ENCODE measurements at places on chromosomes 4 and X.

GRCh38 chrX:135200297-135200696 lies 29.1 kb upstream of the CT55 start:
- no peak for DNase-seq

GRCh38 chr4:56531149-56531770 lies 25.7 kb downstream of the ARL9 start:
- DNase-seq, result no peak

DNA sequence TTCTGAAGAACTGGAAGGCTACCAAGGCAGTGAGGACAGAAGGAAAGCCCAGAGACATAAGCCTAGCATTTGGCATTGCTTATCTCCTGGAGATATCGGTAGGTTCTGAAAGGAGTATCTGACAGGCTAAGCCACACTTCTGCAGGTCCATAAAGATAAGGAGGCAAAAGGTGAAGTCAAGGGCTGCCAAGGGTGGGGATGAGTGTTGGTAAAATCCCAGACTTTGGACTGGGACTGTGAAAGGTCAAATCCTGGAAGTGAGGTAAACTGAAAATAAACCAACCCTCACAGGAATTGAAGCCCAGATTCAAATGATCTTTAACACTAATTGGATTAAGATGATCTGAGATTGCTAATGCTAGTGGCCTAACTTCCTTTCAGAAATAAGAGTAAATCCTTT lies 27.4 kb downstream of the GK start:
- DNase-seq, result no peak

DNA sequence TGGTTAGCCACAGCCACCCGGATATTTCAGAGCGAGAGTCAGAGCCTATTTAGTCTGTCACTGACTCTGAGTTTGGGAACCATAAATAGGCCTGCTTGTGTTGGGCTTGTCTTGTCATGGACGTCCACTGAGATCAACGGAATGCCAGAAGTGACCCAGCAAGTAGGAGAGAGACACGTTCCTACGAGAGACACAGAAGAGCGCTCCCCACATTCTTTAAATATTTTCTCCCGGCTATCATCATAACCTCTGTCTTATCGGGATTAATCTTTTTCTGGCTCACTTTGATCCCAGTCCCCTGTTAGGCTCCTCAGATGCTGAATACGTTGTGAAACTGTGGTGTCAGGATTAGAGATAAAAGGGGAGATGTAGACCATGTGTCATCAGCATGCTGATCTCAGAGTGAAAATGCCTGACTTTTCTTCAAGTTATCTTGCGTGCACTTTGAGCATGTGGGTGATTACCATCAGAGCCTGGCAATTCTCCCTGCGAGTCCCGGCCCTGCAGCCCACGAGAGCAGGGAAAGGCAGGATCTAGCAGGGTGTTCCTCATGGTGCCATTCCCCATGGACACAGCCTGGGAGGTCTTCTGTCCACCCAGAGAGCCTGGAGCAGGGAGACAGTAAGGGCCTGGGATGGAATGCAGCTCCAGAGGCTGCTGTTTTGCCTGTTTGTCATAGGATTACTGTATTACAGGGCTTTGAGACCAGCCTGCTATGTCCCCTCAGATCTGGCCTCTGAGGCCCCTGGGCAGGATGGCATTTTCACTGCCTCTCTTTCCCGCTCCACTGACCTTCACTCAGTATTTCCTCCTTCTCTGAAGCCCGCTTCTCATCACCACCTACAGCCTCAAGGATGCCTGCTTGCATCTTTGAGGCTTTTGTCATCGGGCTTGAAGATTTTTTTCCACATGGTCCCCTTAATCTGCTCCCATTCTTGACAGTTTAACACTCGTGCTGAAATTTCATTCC lies 2.8 kb upstream of the TENM3 start:
- DNase-seq, result peak; percentile 97

GRCh38 chrX:84737471-84737871 lies 235.2 kb upstream of the HDX start:
- DNase-seq, result no peak

DNA sequence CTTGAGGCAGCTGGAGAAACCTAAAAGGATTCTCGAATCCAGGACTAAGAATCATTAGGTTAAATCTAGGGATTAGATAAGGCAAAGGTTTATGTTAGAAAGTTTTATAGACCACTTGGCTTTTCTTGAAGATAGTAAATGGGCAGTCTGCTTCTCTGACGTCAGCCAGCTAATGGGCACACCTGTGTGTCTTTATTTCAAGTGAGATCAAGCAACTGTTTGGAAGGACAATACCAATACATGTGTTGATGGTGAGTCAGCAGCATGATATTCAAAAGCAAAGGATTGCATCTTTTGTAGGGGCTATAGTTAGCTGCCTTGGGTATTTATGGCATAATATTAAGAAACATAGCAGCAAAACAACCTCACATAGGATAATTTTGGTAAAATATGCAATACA lies 46.5 kb upstream of the GRPR start:
- DNase-seq, result no peak

DNA sequence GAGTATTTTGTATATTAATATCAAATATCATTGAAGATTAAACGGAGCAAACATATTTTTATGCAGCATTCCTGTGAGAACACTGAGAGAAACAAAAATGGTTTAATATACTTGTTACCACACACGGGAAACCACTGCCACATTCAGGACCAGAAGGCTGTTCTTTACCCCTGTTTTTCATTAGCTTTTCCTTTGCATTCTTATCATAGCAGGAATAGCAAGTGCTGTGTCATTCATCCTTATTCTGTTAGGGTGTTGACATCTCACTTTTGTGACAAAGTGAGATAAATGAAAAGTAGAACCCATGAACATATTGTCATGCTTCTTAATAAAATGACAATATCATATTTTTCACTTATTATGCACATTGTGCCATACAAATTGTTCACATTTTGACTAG lies 212.4 kb upstream of the NDST4 start:
- DNase-seq, result peak; percentile 8

- DNase-seq, result no peak
Observed at GRCh38 chr4:74968456-74969164, 35.7 kb downstream of the PARM1 start.

GRCh38 chr4:163688856-163689255 lies 194.4 kb downstream of the TMA16 start:
- DNase-seq, result no peak

- no peak for DNase-seq
Observed at GRCh38 chr4:102311912-102312311, 33.4 kb downstream of the SLC39A8 start.

DNA sequence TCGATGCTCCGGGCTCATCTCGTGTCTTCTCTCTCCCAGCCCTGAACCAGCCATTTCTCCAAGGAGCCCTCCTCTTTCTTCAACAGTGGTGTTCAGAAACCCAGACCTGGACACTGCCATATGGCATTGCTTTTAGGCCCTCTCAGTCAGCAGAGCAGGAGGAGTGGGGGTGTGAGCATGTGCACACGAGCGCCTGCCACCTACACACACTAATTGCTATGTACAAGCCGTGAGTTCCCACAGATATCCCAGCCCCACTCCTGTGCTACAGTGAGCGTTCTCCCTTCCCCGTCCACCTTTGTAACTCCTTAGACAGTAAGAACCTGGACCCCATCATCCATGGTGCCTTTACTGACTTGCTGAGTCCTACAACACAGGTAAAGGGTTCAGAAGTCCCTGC lies 53.8 kb downstream of the TNIP2 start:
- DNase-seq, result no peak

DNA sequence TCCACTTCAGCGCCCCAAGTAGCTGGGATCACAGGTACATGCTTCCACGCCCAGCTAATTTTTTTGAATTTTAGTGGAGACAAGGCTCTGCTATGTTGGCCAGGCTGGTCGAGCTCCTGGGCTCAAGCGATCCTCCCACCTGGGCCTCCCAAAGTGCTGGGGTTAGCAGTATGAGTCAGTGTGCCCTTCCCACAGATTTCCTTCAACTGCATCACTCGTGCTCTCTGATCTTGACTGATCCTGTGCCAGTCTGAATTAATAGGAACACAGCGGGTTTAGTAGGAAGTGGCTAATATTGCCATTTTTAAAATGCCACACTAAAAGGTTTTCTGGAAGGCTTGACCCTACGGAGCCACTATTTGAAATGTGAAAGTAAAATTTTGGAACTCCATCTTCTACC lies 4.3 kb upstream of the SHROOM2 start:
- DNase-seq, result peak; percentile 46

DNA sequence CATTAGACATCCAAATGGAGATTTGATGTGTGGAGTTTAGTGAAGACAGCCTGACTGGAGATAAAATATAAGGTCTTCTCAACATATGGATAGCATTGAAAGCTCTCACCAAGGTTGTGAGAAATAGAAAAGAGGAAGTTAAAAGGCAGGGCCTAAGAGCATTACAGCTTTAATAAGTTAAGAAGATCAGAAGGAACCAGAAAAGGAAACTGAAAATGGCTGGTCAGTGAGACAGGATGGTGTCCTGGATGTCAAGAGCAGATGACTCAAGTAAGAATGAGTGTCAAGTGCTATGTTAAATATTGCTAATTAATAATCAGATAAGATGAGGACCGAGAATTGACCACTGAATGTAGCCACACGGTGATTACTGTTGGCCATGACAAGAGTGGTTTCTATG lies 642.9 kb downstream of the STPG2 start:
- DNase-seq, result no peak

- peak; percentile 68 for DNase-seq
Observed at GRCh38 chr4:188439641-188440311, 300.5 kb downstream of the TRIML1 start.

DNA sequence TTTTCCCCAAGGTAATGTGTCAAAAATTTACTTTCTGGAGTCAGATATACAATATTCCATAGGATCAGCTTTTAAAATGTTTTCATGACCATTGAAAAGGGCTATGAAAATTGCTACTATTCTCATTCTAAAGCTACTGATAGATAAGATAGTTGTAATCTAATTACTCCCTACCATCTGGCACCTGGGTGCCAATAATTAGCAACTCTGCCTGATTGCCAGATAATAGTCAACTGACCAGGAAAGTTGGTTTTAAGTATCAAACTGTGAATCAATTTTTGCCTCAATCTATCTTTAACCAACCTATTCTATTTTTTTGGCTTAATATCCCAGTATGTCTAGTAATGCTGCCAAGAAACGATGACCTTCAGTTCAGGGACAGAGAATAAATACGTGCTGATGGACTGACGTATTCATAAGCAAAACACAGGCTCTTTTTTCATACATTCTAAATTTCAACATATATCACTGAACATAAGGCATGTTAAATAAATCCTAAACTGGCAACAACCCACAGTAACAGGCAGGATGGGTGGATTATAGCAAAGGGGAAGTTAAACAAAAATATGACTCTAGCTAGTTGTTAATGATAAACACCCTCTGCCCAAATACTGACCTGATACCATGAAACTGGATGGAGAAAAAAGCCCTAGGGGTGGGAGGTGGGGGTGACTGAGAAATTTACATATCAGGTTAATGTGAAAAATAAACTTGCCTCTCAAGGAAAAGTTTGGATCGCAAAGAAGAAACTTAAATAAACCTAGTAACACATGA lies 18.2 kb downstream of the SH3RF1 start:
- no peak for DNase-seq

All from A172 (cell line).